ENCODE measurements at places on chromosomes 7 and 10.

GRCh38 chr10:21523557-21524008, 1.9 kb downstream of the SKIDA1 start:
- no peak for DNase-seq

DNA sequence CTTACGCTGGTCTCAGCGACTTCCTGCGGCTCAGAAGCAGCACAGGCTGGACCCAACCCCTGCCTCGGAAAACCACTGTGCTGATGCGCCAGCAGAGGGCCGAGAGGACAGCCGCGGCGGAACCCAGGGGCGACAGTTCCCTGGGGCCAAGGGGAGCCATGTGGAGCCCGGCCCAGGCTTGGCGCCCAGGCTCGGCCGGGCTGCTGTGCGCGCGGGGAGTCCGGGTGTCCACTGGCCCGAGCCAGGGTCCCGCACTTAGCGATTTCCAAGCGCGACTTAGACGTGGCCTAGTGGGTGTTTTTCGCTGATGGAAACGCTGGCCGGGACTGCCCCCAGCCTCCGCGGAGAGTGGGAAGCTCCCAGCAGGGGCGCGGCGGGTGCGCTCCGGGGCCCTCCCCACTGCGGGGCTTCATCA, 18.6 kb upstream of the ZNF32 start:
- DNase-seq, result no peak

GRCh38 chr10:114000457-114001010, 43.1 kb upstream of the ADRB1 start:
- no peak for DNase-seq

GRCh38 chr10:72981028-72981881, 26.6 kb upstream of the PLA2G12B start:
- DNase-seq, result no peak

DNA sequence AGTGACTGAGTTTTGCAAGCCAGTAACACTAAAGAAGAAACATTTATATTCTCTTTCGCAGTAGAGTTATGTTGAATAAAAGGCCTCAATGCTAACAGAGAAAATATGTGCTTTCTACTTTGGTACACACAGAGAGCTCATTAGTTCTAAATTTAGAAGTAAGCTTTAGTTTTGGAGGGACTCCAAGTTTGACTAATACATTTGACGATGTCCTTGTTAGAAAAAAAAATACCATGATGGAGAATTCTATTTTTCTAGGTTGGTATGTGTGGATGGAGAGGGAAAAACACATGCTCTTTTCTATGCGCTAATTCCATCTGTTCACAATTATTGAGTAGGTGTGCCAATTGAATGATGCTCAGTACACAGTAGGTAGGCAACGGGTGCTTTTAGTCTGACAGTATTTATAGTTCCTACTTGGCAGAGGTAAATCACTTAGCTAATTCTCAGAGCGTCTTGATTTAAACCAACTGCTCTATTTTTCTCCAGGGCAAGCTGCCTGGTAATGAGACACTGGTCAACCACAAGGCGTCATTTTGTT, 327.2 kb upstream of the AKR1E2 start:
- DNase-seq, result no peak
